ENCODE measurements at places on chromosomes 11 and 22. TPM values are rescaled to one million over a fixed set of nuclear protein-coding genes. Genes with fewer than 3 reads are reported as not detected.

DNA sequence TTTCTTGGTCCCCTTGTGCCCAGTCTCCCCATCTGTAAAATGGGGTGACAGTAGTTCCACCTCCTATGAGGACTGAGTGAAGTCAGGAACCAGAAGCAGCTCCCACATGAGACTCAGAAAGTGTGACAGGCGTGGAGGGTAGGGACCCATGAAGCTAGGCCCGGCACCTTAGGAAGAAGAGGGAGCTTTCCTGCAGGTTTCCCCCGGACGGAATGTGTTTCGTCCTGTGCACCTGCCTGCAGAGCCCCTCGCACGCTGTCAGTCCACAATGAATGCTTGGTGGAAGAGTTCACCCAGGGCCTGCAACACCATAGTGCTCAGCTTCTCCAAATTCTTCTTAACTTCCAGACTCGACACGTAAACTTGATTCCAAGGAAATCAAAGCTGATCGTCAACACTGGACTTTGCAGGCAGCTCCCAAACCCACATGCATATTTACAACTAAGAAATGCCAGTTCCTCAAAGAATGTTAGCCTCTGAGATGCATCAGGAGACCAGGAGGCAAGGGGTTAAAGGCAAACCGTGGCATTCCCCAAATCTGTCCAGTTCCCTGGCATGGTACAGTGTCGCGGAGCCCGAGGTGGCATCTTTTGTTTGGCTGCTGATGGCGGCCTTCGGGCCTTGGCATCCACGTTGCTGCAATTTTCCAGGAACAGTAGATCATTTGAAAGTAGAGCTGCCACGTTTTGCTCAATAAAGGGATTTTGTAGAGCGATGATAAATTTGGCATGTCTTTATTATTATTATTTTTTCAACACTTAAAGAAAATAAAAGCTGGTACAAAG lies 15.4 kb downstream of the LRP5 start:
- DNase-seq, result peak; percentile 9

DNA sequence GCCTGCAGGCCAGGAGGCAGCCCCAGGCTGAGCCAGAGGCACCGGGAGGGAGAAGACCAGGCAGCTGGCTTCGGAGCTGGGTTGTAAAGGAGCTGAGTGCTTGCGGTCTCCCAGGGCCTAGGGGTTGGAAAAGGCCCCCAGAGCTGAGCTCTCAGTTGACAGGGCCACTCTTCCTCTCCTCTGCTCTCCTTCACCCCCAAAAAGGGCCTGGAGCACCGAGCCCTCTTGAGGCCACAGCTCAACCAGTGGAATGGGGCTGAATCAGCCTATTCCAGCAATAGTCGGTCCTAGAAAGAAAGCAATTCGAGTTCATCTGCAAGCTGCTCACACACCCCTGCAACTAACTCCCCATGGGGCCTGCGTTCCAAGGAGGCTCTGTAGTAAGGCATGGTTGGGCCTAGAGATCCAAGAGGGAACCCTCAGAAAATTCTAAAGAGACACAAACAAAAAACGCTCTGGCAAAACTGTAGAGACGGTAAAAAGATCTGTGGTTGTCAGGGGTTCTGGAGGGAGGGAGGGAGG lies 205.0 kb downstream of the BUD13 start:
- DNase-seq, result no peak

DNA sequence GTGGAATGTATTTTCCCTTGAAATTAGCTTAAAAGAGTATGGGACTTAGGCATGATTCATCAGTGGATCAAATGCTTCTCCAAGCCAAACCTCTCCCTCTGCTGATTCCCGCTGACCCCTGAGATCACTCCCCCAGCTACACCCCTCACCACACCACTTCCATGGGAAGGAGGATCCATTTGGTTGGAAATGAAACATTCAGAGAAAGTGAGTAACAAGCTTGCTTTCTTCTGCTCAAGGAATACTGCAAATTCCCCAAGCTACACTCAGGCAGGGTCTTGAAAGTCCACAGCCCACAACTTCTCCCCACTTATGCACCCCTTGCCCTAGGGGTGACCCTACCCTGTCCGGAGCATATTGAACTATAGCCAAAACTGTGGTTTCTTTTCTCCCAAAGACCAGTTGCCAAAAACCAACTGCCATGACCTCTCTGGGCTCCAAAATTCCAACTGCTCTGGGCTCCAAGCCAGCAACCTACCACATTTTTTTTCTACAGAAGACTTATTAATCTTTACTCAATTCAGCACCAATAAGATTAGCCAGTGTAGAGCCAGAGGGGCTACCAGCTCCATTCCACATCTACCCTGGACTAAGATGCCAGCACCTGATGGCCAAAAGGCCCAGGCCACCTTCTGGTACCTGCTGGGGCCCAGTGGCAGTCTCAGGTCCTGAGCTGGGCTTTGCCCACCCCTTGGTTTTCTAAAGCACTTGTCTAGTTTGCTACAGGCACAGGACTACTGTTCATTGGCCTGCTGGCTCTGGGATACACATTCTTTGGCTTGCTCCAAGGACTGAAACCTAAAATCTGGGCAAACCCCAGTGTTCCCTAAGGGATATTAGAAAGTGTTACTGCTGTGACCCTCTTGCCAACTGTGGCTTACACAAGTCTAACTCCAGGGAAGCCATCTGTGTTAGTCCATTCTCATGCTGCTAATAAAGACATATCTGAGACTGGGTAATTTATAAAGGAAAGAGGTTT lies 101.1 kb downstream of the MICAL3 start:
- peak; percentile 96 for DNase-seq

- DNase-seq, result peak; percentile 51
Observed at GRCh38 chr22:39722501-39722900, 151.9 kb downstream of the CACNA1I start.

GRCh38 chr11:126385991-126386728 lies 30.7 kb downstream of the ST3GAL4 start:
- no peak for DNase-seq

GRCh38 chr11:46278387-46279125 lies 1.1 kb downstream of the CREB3L1 start:
- peak; percentile 97 for DNase-seq

DNA sequence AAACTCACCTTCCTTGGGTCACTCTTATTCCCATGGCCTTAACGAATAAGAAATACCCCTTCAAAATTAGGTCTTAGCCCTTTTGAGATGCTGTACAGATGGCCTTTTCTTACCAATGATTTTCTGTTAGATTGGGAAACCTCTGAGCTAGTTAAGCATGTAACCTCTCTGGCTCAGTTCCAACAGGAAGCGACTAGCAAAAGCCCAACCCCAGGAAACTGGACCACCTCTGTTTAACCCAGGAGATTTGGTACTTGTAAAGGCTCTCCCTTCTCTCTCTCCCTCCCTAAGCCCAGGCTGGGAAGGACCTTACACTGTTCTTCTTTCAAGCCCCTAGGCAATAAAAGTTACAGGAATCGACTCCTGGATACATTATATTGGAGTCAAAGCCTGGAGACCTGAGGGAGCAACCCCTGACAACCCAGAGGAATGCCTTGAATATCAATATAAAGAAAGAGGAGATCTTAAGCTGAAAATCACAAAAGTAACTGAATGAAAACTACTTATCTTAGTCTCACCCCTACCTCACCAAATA lies 11.7 kb downstream of the APIP start:
- no peak for DNase-seq

- peak; percentile 79 for DNase-seq
Observed at GRCh38 chr22:40487663-40488249, 117.4 kb downstream of the SGSM3 start.

GRCh38 chr11:128289048-128289447 lies 298.3 kb downstream of the ETS1 start:
- DNase-seq, result no peak

DNA sequence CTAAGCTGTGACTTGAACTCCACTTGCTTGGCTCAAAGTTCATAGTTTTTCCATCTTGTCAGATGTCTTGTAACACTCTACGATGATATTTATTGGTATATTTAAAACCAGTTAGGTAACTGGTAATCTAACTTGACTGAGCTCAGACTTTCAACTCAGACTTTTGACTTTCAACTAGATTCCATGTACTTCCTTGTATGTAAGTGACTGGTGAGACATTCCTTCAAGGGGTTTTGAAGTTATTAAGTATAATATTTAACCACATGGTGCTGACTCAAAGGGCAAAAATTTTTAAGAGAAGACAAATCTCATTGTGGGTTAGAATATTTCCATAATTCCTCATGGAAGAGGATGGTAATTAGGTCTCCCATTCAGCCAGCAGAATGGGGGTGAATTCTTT lies 631.3 kb upstream of the ANO5 start:
- no peak for DNase-seq

PATE2 gene
- total RNA-seq, result 0.36 TPM

DNA sequence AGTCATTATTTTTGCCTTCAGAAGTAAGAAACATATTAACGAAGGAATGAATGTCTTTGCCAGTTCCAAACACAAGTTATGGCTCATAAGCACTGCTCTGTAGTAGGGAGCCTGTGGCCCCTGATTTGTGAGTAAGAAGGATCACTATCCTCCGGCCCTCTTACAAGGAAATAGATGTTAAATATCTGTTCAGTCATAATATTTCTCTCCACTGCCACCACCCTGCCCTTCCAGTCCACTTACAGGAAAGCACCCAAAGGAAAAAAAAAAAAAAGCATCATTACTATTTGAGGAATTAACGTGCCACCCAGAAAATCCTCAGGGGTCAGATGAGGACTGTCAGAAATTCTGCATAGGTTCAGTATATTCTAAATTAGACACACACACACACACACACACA lies 123.4 kb downstream of the ETS1 start:
- DNase-seq, result peak; percentile 19

DNA sequence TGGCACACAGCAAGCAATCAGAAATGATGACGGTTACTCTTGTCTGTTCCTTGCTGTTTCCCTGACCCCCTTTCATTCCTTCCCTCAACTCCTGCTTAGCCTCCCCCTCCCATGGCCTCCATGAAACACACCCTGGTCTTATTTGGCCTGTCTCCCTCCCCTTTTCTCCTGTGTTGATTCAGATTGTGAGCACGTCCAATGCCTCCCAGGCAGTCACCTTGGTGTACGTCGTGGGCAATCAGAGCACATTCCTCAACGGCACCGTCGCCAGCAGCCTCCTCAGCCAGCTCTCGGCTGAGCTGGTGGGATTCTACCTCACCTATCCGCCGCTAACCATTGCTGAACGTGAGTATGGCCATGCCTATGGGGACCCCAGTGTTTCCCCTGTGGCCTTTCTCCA lies 141.1 kb downstream of the C11orf91 start:
- DNase-seq, result no peak

DNA sequence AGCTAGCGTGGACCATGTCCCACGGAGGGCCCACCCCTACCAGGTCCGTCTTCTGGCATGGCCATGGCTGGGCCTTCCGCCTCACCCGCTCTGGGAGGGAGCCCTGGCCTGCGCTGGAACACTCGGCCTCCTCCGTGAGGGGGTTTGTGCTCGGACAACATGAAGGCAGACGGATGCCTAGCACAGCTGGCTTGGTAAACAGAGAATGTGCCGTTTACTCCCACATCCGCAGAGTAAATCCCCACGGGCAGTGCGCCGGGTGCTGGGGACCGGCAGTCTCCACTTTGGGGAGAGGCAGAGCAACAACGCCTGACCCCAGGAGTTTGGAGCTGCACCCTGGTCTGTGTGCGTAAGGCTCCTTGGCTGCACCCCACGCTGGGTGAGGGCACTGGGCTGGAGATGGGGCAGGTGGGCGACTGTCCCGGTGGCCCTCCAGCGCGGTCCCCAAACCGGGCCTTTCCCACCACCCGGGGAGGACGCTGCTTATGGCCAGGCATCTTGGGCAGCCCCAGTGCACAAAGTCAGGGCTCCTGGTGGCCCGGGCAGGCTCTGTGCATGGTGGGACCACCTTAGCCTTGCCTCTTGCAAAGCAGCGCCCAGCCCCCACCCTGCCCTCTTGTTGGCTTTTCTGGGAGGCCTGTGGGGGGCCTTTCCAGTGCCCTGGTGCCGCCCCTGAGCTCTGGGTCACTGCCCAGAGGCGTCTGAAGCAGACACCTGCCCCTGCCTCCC lies 30.7 kb upstream of the MUC5AC start:
- DNase-seq, result peak; percentile 62

- DNase-seq, result no peak
Observed at GRCh38 chr22:34294986-34295385, 374.7 kb upstream of the LARGE1 start.

- no peak for DNase-seq
Observed at GRCh38 chr11:80495116-80495515, 1054.3 kb upstream of the TENM4 start.

DNA sequence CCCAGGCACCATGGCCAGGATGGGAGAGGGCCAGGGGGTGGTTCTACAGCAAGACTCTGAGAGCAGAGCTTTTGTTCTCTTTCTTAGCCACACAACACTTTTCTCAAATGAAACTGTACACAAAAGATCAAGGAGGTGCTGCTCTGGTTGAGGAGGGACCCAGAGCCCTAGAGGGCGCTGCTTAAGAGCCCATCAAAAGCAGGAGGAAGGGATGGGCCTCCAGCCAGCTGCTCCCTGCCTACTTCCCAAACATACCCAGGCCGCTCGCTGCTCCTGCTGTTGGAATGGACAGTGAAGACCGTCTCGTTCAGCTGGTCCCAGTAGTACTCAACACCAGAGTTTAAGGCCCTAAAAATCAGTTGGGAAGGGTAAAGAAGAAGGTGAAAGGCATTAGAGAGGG lies 18.4 kb upstream of the CHRM4 start:
- DNase-seq, result peak; percentile 58

GTF2H1 gene
- total RNA-seq, result 134 TPM

DNA sequence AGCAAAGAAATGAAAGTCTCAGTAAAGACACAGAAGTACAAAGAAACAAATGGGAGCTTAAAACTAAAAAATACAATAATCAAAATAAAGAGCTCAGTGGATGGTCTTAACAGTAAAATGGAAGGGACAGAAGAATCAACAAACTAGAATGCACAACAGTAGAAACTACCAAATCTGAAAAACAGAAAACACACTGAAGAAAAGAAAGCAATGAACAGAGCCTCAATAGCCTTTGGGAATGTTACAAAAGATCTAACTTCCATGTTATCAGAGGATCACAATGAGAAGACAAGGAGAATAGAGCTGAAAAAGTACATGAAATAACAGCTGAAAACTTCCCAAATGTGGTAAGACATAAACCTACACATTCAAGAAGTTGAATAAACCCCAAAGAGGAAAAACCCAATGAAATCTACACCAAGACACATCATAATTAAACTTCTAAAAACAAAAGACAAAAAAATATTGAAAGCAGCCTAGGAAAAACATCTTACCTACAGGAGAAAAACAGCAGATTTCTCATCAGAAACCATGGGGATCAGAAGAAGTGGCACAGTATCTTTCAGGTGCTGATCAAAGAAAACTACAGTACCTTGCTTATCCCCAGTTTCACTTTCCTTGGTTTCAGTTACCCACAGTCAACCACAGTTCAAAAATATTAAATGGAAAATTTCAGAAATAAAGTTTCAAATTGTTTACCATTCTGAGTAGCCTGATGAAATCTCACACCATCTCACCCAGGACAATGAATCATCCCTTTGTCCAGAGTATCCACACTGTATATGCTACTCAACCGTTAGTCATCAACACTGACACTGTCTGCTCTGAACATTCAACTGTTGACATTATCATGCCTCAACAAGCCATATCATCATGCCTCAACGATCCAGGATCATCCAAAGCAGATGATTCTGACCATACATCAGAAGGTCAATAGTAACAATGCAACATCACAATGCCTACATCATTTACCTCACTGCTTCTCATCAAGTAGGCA lies 22.2 kb downstream of the RRAS2 start:
- peak; percentile 92 for DNase-seq

- DNase-seq, result no peak
Observed at GRCh38 chr11:6693342-6694228, 10.4 kb upstream of the MRPL17 start.

SMIM38 gene
- total RNA-seq, result under 0.01 TPM

MMP10 gene
- total RNA-seq, result not detected

GRCh38 chr11:32172848-32173834 lies 82.3 kb downstream of the RCN1 start:
- DNase-seq, result peak; percentile 90

- DNase-seq, result no peak
Observed at GRCh38 chr11:46134540-46134939, 13.3 kb upstream of the PHF21A start.

- peak; percentile 50 for DNase-seq
Observed at GRCh38 chr11:110565357-110566336, 135.9 kb downstream of the FDX1 start.

Measured in osteoblast (primary cell).